LHCN-M2 (cell line): ENCODE measurements at places on chromosomes 6 and 20. TPM values are rescaled to one million over a fixed set of nuclear protein-coding genes. Genes with fewer than 3 reads are reported as not detected.

DNA sequence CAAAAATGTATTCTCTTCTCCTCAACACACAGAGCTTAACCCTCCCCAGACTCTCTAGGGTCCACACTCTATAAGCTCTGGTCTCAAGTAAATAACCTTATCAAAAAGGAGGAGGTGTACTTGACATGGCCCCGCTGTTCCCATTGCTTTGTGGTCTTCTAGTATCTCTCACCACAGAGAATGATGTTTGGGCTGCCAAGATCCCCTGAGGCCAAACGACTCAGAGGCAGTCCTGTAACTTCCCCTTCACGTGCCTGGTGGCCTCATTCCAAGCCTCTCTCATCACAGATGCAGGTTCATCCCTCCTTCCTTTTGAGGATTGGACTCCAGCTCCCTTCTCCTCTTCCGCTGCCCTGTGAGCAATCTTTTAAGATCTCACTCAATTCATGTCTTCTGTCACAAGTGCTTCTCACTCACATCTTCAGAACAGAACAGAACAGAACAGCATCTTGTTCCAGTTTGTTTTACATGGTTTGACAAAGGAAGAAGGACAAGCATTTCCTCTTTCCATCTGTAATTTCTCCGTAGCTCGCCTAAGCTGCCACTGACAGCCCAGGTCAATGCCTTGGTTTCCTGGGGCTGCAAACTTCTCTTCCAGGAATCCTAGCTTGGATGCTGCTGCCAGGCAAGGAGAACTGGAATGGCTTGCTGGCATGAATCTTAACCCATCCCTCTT, 541.5 kb downstream of the CD83 start:
- DNase-seq = peak; percentile 21

DNA sequence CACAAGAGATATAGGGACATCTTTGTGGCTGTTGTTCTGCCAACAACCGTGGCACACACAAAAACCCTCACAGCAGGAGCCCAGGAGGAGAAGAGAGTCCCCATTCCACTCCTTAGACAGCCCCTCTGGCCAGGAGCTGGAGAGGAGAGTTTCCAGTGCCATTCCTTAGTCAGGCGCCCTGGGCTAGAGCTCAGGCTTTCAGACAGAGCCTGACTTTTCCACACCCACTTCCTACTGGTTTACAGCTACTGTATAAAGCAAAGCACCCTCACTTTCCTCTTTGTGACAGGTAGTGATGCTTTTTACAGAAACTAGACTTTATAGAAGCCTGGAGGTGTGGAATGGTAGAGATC, 145.9 kb downstream of the SYCP2 start:
- DNase-seq = no peak

- no peak for DNase-seq
Observed at GRCh38 chr6:88301256-88301655, 135.1 kb upstream of the CNR1 start.

IFNGR1 gene
- 19.3 and 22.8 TPM in 2 replicates for total RNA-seq

- DNase-seq = peak; percentile 48
Observed at GRCh38 chr6:5529015-5529414, 267.7 kb downstream of the FARS2 start.

DNA sequence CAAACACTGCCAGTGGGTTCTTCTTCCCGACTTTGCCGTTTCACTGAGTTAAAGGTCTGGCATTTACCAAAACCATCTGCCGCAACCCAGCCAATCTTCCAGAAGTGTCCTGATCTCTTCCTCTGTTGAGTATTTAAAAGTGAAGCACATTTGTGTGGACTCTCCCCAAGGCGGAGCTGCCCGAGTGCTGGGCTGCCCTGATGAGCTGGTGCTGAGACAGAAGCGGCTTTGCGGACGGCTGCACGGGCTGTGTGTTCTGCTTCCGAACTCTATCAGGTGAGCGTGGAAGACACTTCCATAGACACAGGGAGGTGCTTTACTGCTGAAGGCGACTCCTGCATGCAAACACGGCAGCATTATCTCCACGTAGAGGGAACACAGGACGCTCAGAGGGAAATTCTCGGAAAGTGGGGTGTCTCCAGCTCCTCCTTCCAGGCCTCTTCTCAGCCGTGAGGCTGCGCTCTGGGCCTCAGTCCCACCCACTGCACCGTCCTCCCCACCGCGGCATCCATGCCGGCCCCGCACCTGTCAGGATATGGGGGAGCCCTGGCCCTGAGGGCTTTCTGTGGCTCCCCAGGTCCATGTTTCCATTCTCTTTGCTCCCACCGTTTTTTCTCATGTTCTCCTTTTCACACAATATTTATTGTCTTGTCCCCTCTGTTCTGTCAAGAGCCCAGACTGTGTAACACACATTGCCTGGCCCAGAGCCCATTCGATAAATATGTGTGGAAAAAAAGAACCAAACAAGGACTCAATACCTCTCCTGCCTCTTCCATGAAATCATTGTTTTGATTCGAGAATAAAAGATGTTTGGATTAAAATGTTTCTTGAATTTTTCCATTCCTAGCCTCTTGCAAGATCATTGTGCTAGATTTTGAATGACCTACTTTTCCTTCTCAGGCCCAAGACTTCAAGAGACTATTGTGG, 205.1 kb downstream of the DLL1 start:
- no peak for DNase-seq

DNA sequence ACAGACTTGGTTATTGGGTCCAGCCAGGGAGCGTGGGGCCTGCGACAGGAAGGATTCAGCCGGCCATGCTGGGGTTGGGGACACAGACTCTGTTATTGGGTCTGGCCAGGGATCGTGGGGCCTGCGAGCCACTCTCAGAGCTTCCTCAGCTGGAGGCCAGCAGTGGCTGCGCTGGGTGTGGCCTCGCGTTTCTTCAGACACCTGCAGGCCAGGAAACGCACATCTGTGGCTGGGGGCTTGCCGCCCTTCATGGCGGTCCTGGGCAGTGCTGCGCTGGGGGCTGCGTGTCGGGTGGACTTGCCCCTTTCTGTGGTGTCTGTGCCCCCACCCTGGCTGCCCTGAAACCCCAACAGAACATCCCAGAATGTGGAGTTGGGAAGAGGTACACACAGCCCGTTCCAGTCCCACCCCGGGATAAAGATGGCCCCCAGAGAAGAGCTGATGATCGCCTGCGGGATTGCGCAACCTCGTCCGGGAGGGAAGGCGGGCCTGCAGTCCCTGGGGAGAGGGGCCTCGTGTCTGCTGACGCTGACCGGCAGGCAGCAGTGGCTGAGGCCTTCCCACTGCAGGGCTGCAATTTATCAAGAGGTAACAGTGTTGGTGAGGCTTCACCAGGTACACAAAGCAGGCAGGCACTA, 16.9 kb upstream of the MTG2 start:
- no peak for DNase-seq

GRCh38 chr20:52425701-52426100, 234.1 kb upstream of the ZFP64 start:
- no peak for DNase-seq

- no peak for DNase-seq
Observed at GRCh38 chr6:76057469-76057868, 15.0 kb downstream of the IMPG1 start.
